ENCODE measurements at places on chromosomes 12 and 14.
A peak's percentile ranks its signal among the peaks of the same experiment; 100 is the strongest.

DNA sequence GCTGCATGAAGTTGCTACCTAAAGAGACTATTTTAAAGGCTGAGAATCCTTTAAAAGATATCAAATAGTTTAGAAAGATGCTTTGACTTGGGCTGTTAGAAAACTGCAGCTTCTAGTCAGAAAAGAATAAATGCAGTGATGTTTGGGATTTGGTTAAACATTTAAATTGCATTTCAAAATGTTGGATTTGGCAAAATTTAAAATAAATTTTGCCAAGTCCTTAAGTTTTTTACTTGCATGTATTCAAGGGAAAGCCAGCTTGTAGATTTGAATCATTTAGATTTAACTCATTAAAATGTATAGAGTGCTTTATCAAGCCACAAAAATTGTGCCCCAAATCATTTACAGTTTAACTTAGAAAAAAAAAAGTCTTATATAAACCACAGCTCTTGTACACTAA is 109.7 kb downstream of the ANKS1B start:
- DNase-seq = no peak
- H3K36me3 ChIP-seq = no peaks in the 10 kb centered on the region
- no peaks in the 10 kb centered on the region for H3K27me3 ChIP-seq
- no peak overlapping the region for H3K4me3 ChIP-seq

DNA sequence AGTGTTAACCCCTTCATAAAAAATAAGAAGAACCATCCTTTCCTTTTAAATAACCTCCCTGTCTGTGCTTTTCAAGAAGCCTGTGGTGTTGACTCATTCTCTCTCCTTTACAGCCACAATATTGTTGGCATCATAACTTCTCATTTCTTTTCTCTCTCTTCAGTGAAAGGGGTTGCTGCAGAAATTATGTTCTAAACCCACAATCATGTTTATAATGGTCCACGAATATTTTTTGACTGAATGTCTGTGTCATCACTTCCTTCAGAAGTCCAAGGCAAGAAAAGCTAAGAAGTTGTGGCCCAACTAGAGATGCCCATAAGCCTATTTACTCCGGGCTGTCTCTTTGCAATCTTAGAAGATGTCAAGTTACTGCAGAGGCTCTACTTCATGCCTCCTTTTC is 488.3 kb downstream of the APAF1 start:
- H3K27me3 ChIP-seq = no peaks in the 10 kb centered on the region
- no peak overlapping the region for H3K4me3 ChIP-seq
- no peak overlapping the region for H3K27ac ChIP-seq
- H3K36me3 ChIP-seq = no peaks in the 10 kb centered on the region
- H3K4me1 ChIP-seq = no peaks in the 10 kb centered on the region
- no peak for DNase-seq

GRCh38 chr12:108861878-108862587 is 4.7 kb upstream of the SSH1 start:
- no peak overlapping the region for H3K27ac ChIP-seq
- H3K36me3 ChIP-seq = peaks cover 9% of the 10 kb centered on the region
- H3K27me3 ChIP-seq = no peaks in the 10 kb centered on the region
- peaks cover 13% of the 10 kb centered on the region for H3K4me1 ChIP-seq

- no peak for DNase-seq
- H3K4me1 ChIP-seq = no peaks in the 10 kb centered on the region
- no peaks in the 10 kb centered on the region for H3K36me3 ChIP-seq
- no peak overlapping the region for H3K27ac ChIP-seq
These were observed 523.7 kb upstream of the FOXG1 start for GRCh38 chr14:28242895-28243294.

GRCh38 chr14:74974364-74975058 is 19.1 kb upstream of the PGF start:
- no peaks in the 10 kb centered on the region for H3K36me3 ChIP-seq
- H3K27ac ChIP-seq = peak overlapping the region; percentile 38
- H3K27me3 ChIP-seq = no peaks in the 10 kb centered on the region
- H3K4me1 ChIP-seq = no peaks in the 10 kb centered on the region
- no peak overlapping the region for H3K4me3 ChIP-seq
- DNase-seq = no peak

DNA sequence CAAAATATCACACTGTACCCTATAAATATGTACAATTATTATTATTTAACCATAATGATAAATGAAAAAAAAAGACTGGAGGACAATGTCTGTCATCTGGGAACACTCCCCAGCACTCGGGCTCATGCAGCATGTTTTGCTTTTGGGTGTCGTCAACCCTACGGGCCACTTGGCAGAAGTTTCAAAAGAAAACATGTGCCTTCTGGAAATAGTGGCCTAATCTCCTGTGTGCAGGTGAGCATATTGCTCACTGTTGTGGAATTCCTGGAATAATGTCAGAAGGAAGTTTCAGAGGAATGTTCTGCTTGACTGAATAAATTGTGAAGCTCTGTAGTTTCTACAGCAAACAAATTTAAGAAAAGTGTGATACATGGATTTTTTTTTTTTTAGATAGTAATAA is 298.3 kb downstream of the SSPN start:
- H3K4me3 ChIP-seq = no peak overlapping the region
- no peak overlapping the region for H3K27ac ChIP-seq
- H3K27me3 ChIP-seq = no peaks in the 10 kb centered on the region

- H3K4me3 ChIP-seq = no peak overlapping the region
- H3K27me3 ChIP-seq = no peaks in the 10 kb centered on the region
- no peak overlapping the region for H3K27ac ChIP-seq
- H3K4me1 ChIP-seq = no peaks in the 10 kb centered on the region
These were observed 59.6 kb downstream of the PRKD1 start for GRCh38 chr14:29868000-29868399.

GRCh38 chr12:47862881-47863280 is 41.9 kb downstream of the VDR start:
- H3K27ac ChIP-seq = no peak overlapping the region
- H3K36me3 ChIP-seq = peaks cover 4% of the 10 kb centered on the region
- no peak overlapping the region for H3K4me3 ChIP-seq
- H3K4me1 ChIP-seq = no peaks in the 10 kb centered on the region
- DNase-seq = no peak
- H3K27me3 ChIP-seq = no peaks in the 10 kb centered on the region

GRCh38 chr12:106767206-106767605 is 7.3 kb upstream of the RIC8B start:
- no peaks in the 10 kb centered on the region for H3K4me1 ChIP-seq
- DNase-seq = no peak
- no peak overlapping the region for H3K27ac ChIP-seq
- no peaks in the 10 kb centered on the region for H3K27me3 ChIP-seq
- H3K36me3 ChIP-seq = no peaks in the 10 kb centered on the region
- H3K4me3 ChIP-seq = no peak overlapping the region

- no peaks in the 10 kb centered on the region for H3K4me1 ChIP-seq
- no peaks in the 10 kb centered on the region for H3K36me3 ChIP-seq
- DNase-seq = no peak
- no peak overlapping the region for H3K4me3 ChIP-seq
- H3K27me3 ChIP-seq = peaks cover 24% of the 10 kb centered on the region
- H3K27ac ChIP-seq = no peak overlapping the region
These were observed 51.2 kb downstream of the ARMH4 start for GRCh38 chr14:58100735-58101368.

DNA sequence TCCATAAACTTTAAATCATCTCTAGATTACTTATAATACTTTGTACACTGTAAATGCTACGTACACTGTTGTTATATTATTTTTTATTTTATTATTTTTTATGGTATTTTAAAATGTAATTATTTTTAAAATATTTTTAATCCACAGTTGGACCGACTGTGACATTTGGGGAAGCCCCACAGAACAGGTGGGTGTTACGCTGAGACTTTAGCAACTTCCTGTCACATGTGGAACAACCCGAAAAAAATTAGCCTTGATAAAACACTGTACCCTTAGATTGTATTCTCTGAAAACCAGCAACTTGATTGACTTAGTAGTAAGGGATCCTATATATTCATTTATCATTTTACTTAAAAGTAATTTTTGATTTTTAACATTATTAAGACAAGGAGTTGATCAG is 1755.7 kb upstream of the SEL1L start:
- DNase-seq = no peak
- H3K4me1 ChIP-seq = no peaks in the 10 kb centered on the region
- no peaks in the 10 kb centered on the region for H3K27me3 ChIP-seq
- no peak overlapping the region for H3K4me3 ChIP-seq

DNA sequence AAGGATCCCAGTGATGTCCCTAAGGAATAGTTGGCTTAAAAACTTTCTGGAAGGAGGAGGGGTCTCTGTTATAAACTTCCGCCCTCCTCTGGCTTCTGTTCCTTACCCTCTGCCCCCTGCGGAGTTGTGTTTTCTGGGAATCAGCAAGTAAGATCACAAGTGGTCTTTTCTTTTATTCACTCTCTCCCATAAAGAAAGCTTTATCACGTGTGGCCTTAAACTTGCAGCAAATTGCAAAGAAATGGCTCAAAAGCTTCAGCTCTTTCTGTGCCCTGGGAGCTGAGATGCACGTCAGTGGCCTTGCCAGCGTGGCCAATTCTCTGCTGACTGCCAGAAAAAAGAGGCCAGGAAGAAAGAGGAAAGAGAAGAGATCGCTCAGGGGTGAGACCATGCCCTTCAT is at the start of gene SLCO1C1:
Gene SLCO1C1, plus strand, starts transcription at position 101 of the 400 bp plus-strand sequence. CDS start 4,245 bp downstream, outside the sequence.
- H3K27ac ChIP-seq = no peak within 1 kb of the TSS
- H3K36me3 ChIP-seq = no peaks in the 10 kb centered on the region
- H3K4me1 ChIP-seq = no peaks in the 10 kb centered on the region
- no peaks in the 10 kb centered on the region for H3K27me3 ChIP-seq

DNA sequence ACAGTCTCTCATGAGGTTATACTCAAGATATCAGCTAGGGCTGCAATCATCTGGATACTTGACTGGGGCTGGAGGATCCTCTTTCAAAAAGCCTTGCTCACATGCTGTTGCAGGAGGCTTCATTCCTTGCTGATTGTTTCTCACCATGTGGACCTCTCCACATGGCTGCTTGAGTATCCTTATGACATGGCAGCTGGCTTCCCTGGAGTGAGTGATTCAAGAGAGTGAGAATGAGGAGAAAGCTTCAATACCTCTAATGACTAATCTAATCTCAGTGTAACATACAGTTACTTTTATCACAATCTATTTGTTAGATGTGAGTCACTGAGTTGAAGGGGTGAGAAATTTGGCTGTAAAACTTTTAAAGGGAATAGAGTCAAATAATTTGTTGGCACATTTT is 14.4 kb upstream of the SDR39U1 start:
- peaks cover 3% of the 10 kb centered on the region for H3K36me3 ChIP-seq
- H3K4me1 ChIP-seq = peaks cover 5% of the 10 kb centered on the region
- DNase-seq = no peak
- peak overlapping the region; percentile 32 for H3K27ac ChIP-seq

- peaks cover 20% of the 10 kb centered on the region for H3K36me3 ChIP-seq
- H3K27me3 ChIP-seq = no peaks in the 10 kb centered on the region
- peaks cover 49% of the 10 kb centered on the region for H3K4me1 ChIP-seq
- DNase-seq = peak; percentile 40
- peak overlapping the region; percentile 96 for H3K27ac ChIP-seq
- peak overlapping the region; percentile 81 for H3K4me3 ChIP-seq
These were observed 42.0 kb downstream of the TRAF3 start for GRCh38 chr14:102819176-102819628.

DNA sequence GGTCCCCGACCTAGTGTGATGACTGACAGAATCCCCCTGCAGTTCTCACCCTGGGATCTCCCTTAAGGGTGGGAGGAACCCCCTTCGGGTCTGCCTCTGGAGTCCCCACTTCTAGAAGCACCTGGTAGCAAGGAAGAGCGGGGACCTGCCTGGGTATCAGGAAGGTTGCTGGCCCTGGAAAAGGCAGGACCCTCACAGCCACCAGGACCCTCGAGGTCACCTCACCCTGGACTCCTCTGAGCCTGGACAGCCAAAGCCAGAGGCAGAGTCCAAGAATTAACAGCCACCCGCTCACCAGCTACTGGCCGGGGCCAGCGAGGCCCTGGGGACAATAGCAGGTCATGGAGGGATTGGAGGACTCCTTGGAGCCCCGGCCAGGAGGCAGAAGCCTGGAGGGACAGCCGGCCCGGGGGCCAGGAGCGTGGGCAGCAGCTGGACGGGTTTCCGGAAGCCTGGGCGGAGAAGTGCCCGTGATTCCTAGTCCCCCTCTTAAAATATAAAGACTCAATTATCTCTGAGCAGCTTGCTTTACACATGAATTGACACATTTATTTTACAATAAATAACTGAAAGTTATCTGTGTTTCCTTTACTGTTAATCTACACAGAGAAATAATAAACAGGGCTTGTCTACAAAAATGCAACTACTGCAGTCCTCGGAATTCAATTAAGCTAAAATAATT is 17.5 kb downstream of the BCL11B start:
- H3K4me3 ChIP-seq = peak overlapping the region; percentile 99
- H3K4me1 ChIP-seq = peaks cover 76% of the 10 kb centered on the region
- no peak for DNase-seq
- H3K36me3 ChIP-seq = peaks cover 99% of the 10 kb centered on the region
- peak overlapping the region; percentile 99 for H3K27ac ChIP-seq

DNA sequence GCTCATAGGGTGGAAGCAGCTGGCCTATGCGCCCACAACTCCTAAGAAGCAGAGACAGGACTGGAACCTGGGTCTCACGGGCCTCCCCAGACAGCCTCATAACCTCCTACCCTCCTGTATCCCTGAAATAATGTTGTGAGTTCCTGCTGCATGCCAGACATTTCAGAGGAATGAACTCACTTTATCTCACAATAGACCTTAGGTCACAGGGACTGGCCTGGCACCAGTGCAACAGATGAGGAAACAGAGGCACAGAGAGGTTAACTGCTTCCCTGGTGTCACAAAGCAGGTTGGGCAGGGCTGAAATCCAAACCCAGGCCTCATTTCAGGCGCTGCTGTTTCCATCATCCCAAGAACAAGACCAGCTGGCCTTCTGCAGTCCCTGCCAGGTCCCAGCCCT is 5.3 kb downstream of the PHETA1 start:
- peaks cover 31% of the 10 kb centered on the region for H3K4me1 ChIP-seq
- no peaks in the 10 kb centered on the region for H3K36me3 ChIP-seq
- H3K4me3 ChIP-seq = no peak overlapping the region
- H3K27me3 ChIP-seq = peaks cover 5% of the 10 kb centered on the region
- H3K27ac ChIP-seq = no peak overlapping the region

DNA sequence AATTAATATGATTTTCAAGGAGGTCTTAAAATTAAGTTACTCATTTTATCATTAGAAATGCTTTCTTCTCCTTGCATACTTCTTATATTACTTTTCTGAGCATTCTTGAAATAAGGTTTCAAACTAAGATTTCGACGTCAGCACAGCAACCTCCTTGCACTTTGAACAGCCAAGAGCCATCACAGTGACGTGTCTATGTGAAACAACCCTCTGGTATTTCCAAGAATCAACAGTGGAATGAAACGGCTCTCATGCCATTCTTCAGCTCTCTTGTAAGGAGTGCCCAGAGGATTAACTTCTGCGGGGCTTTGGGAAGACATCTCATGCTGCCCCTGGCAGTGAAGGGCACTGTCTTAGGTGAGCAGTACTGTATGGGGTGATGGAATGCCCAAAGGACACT is 109.2 kb downstream of the EFCAB11 start:
- no peaks in the 10 kb centered on the region for H3K36me3 ChIP-seq
- H3K4me1 ChIP-seq = no peaks in the 10 kb centered on the region
- H3K4me3 ChIP-seq = no peak overlapping the region
- no peak overlapping the region for H3K27ac ChIP-seq

Data from effector memory CD8-positive, alpha-beta T cell (primary cell).